Mesenchymal stem cell (in vitro differentiated cells and primary cell): ENCODE measurements at places on chromosomes 3 and 15.

DNA sequence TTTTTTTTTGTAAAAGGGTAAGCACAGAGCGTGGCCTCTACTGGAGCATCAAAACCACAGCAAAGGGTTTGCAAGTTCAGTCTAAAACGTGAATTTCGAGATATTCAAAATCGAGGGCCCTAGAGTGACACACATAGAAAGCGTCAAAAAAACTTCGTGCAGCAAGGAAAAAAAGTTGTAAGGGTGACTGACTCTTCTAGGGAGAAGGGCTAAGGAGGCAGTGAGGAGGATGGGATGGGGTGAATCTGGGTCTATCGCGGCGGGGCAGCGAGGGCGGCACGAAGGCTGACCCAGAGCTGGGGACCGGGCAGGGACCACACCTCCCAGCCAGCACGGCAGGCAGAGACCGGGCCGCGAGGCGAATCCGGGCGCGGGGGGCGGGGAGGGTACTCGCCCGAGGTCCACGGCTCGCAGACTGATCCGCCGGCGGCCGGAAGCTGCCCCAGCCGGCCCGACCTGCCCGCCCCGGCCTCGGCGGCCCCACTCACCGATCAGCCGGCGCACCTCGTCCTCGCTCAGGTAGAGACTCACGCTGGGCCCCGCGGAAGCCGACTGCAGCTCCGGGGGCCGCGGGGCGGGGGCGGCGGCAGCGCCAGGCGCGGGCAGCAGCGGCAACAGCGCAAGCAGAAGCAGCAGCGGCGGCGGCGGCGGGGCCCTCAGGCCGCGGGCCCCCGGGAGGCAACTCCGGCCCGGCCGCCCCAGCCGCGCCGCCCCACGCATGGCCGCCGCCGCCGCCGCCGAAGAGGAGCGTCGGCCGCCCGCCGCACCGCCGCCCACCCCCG is 533 bp downstream of the RYK start:
- peak; percentile 66 for DNase-seq

GRCh38 chr3:59632760-59633573 is 583.1 kb upstream of the CFAP20DC start:
- peak; percentile 65 for DNase-seq

DNA sequence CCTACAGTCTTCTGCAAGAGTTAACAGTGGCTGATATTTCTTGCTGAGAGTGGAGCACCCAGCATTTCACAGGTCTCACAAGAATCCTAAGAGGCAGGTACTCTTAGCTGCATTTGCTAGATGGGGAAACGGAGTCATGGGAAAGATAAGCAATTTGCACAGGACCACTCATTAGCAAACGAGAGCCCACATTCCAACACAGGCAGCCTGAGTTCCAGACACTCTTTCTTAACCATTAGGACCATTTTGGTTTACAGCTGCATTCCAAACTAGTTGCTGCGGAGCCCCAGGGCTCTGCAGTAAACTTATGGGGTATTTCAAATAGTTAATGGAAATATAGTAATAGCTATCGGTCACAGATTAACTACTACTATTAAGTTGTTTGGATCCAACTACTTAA is 42.5 kb downstream of the LYZL4 start:
- DNase-seq = no peak

- peak; percentile 74 for DNase-seq
These were observed at the start of gene SEMA3F for GRCh38 chr3:50154840-50155490. Gene SEMA3F (plus strand): TSS chr3:50155324. CDS start chr3:50159623, 4,299 bp downstream.

DNA sequence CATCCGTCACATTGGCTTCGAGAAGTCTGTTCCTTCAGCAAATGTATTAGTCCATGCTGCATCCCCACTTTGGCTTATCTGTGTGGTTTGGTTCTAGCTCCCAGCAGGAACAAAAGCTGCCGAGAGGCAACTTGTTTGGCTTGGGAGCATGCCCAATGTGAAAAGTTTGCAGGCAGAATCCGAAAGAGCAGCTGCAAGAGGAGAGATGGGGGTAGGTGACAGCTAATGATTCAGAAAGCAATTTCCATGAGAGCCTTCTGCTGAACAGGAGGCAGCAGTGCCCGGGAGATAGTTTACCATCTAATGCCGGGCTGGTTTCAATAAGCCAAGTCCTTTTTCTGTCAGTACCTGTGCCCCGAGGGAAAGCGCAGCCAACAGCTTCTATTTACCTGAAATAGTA is 60.2 kb downstream of the GRM7 start:
- DNase-seq = no peak

GRCh38 chr3:113092746-113093145 is 102.0 kb downstream of the GTPBP8 start:
- no peak for DNase-seq

DNA sequence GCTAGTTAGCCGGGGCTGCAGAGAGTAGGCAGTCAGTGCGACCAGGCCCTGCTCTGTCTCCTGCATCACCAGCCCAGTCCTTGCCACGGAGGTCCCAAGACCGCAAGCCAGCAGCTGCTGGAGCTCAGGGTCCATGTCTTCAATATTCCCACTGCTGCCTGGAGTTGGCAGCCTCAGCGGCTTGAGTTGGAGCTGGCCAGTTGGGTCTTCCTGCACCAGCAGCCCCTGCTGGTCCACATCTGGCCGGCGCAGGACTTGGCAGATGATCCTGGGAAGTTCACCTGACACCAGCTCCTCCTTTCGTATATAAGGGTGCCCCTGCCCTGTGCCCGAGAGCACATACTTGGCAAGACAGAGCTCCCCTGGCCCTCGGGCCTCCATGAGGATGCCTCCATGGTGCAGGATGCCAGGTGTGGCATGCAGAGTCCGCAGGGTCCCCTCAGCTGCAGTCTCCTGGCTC is 5.7 kb downstream of the XIRP1 start:
- DNase-seq = no peak

- no peak for DNase-seq
These were observed 247.6 kb upstream of the PROK2 start for GRCh38 chr3:72032441-72033135.

DNA sequence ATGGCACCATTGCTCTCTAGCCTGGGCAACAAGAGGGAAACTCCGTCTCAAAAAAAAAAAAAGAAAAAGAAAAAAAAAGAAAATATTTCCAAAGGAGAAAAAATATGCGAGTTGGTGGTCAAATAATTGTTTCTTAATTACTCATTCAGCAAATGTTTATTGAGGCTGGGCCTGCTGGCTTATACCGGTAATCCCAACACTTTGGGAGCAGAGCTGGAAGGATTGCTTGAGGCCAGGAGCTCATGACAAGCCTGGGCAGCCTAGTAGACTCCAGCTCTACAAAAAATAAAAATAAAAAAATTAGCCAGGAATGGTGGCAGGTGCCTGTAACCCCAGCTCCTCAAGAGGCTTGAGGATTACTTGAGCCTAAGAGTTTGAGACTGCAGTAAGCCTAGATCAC is 4.1 kb downstream of the KNL1 start:
- DNase-seq = no peak

GRCh38 chr3:186883686-186884058 is 41.2 kb downstream of the ADIPOQ start:
- DNase-seq = peak; percentile 14

GRCh38 chr3:110246796-110247376 is 824.7 kb upstream of the NECTIN3 start:
- peak; percentile 26 for DNase-seq

DNA sequence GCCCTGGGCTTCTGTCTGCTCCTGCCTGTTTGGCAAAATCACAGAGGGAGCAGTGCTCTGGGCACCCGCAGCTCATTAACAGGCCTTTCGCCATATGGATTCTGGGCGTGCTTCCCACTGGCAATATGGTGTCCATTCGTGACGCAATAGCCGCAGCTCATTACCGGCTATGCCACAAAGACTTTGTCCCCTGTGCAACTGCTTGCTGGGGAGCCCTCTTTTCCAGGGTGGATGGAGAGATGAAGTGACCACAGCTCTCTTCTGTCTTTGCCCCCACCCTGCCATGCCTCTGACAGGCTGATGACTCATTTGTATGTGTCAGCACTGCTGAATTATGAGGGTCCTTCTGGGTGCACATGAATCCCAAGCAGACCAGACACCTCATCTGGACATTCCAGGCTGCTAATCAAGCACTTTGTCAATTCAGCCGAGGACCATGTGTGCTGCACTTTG is 214.3 kb upstream of the FEZF2 start:
- peak; percentile 84 for DNase-seq

DNA sequence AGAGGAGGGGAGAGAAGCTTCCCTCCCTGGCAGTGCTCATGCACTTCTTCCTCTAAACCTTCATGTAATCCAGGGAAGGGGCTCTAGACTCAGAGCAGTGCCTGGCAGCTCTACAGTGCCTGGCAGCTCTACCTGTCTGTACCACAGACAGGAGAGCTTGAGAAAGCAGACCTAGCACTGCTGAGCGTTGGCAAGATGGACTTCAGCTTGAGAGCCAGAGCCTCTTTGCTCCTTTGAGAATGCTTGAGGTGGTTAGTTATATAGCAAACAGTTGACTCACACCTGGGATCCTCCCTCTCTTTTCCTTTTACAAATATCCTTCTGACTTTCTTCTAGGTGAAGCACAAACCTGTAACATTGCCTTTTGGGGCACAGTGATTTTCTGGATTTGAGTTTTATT is 20.9 kb downstream of the FBXO22 start:
- DNase-seq = no peak

- DNase-seq = no peak
These were observed 923.0 kb downstream of the DIPK2A start for GRCh38 chr3:144894576-144894975.

DNA sequence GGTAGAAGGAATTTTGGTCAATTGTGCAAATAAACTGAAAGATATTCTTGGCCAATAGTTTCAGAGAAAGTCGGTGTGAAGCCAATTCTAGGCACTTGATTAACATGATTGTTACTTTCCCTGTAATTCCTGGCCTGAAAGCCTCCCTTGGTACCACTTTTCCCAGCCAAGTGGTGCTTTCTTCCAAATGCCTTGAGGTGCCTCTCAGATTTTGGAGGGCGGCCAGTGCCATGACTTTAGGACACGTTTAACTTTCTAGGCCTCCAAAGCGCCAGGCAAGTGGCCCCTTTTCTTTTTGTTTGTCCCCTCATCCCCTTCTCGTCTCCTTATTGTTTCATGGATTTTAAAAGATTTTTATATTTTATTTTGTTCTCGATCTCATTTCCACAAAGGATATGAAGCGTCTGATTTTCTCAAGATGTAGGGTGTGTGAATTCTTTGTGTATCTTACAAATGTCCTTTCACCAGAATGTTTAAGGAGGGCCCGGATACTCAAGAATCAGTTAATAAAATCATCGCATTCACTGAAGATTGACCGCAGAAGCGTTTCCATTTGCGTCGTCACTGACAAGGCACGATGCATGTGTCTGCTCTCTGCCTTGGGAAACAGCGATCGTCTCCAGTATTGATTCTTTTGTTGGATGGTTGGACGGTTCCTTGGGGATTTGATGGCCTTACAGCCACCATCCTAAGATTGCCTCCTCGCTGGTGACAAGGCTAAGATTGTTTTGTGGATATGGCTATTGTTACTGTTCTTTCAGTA is 87.8 kb downstream of the ASB7 start:
- DNase-seq = no peak

DNA sequence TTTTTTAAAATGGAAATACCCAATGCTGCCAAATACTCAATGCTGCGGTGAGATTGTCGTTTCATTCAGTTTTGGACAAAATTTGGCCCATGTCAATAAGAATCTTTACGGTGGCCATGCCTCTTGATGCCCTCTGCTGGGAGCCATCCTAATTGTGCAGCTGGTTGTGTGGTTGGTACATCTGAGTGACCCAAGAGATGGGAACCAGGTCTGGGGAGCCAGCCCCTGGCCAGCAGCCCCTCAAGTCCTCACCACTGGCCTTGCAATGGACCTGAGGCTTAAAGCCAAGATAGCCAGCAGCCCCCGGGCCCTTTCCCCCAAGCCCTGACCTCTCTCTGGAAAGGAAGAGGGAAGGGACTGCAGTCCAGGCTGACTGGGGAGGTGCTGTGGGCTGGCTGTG is 36.4 kb upstream of the ESYT3 start:
- no peak for DNase-seq

- peak; percentile 31 for DNase-seq
These were observed 69.8 kb downstream of the SH3GL3 start for GRCh38 chr15:83516935-83517334.

DNA sequence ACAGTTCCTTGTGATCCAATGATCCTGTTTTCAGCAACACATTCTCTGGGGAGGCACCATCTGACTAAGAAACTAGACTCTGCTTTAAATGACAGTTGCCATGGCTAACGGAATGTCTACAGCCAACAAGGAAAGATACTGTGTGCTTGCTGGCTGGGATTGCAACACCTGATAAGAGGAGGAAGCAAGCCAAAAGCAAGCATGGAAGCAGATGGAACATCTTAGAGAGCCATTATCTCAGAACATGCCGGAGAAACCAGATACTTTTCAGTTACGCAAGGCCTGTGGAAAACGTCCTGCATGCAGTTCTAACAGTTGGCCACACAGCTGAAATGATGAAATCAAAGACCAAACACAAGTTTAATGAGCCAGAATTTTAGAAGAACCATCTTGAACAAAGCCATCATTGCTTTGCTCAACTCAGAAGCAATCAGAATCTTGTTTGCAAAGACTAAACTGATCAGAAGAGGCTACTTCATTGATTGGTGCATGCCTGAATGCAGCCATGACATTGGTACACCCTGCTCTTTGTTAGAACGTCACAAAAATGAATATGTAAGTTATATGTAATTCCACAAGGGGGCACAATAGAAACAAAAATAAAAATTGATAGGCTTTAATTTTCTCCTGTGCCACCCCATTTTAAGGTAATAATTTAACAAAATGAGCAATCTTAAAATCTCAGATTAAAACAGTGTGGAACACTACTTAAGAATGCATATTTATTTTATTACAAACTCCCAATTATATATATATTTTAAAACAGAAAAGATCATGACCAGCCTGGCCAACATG is 50.8 kb downstream of the GXYLT2 start:
- DNase-seq = peak; percentile 99

DNA sequence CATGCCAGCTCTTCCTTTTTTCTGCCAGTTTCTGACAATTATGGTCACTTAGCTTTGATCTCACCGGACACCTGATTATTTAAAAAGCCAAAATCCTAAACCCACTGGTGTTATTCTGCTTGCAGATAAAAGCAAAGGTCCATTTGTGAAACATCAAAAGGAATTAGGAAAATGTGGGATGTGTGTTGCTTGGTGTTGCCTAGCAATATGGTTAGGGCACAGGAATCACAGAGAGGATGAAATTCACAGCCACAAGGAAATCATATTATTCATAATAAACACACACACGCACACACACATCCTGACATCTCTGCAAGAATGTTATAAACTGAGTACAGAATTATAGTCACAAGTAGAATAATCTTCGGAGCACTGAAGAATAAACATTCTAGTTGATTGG is 89.3 kb upstream of the BHLHE40 start:
- no peak for DNase-seq

- DNase-seq = no peak
These were observed 166.6 kb upstream of the BHLHE40 start for GRCh38 chr3:4812591-4812990.

GRCh38 chr15:90489944-90490343 is 39.8 kb upstream of the CRTC3 start:
- DNase-seq = peak; percentile 70

DNA sequence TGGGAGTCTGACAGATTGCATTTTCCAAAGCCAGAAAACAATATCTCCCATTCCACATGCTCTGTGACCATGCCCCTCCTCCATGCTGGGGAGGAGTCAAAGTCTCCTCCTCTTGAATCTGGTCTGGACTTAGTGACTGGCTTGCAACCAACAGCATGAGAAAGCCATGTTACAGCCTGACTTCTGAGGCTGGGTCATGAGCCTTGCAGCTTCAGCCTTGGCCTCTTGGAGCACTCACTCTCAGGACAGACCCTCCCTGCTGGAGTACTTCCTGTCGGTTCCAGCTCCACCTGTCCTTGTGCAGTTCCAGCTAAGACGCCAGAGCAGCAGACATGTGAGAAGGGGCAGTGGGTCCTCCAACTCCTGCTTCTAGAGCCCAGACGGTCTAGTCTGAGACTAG is 49.7 kb upstream of the RBSN start:
- DNase-seq = peak; percentile 24

GRCh38 chr3:13266651-13267362 is 153.3 kb downstream of the NUP210 start:
- DNase-seq = no peak
